ENCODE measurements at places on chromosomes 13 and 19.

GRCh38 chr13:68124437-68125086 lies 894.4 kb upstream of the PCDH9 start:
- no peak for ATAC-seq

DNA sequence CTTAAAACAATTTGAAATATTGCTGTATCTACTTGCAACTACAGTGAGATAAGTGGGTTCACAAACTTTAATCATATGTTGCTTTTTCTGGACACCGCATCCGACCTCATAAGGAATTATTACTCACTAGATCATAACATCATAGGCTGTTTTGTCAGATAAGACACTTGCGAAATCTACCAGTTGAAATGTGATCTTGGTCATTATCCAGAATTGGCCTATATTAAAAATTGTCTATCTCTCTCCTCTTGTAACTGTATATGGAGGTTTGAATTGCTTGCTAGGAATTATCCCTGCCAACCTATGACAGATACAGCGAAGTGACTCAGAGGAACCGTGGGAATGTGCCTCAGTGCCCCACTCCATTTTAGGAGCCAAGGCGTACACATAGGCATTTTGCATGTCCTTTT lies 117.0 kb upstream of the POSTN start:
- ATAC-seq: no peak

- ATAC-seq: no peak
Measured at GRCh38 chr19:39481229-39481545, 549 bp downstream of the TIMM50 start.

- peak; percentile 100 for ATAC-seq
Measured at GRCh38 chr19:12495002-12495802, 10.6 kb upstream of the ZNF709 start.

GRCh38 chr19:6632002-6632621 lies 37.8 kb downstream of the TNFSF14 start:
- ATAC-seq: peak; percentile 75

DNA sequence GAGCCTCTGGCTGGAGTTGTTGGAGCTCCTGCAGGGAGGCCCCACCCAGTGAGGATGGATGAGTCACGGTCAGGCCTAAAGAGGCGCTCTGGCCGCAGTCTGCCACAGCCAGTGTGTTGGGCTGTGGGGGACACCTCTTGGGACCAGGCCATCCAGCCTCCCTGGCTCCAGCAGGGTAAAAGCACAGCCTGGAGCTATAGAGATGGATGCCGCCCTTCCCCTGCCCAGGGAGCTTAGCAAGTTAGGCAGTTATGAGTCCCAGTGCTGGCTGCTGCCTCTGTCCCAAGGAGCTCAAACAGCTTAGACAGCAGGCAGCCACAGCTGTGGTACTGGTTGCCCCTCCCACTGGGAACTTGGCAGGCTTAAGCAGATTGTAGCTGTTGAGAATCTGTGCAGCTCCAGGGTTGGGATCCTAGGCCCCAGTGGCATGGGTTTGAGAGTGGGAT lies 100.9 kb downstream of the NDFIP2 start:
- no peak for ATAC-seq

DNA sequence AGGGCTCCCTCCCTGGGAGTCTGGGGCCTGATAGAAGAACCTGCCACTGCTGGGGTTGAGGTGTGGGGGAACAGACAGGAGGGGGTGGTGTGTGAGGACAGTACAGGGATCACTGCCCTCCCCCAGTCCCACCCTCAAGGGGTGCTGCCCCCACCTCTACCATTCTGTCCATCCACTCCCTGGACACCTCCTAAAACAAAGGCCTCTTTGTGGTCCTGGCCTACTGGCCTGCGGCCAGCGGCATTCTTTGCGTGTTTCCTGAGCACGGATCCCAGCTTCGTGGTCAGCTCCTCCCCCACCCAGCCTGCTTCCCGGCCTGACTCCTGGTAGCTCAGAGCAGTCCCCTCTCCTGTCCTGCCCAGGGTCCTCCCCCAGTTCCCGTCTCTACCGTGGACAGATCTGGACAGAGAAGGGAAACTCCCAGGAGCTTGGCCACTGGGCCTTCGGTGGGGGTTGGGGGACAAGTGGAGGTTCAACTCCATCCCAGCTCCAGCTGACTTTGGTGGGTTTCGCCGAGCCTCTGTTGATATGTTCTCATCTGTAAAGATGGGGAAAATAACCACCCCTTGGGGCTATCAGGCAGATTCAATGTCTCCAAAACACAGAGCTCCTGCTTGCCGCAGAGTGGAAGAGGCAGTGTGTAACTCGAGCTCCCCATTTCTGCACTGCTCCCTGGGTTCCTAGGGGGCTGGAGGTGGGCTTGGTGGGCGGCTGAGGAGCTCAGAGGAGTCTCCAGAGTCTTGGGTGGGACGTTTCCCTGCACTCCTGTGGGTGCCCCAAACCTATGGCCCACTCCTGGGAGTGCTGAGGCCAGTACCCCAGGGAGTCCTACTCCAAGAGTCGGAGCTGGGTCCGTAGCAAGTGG lies 48.7 kb downstream of the LYL1 start:
- ATAC-seq: no peak

- ATAC-seq: peak; percentile 19
Measured at GRCh38 chr13:113489549-113490495, 689 bp downstream of the DCUN1D2 start.

DNA sequence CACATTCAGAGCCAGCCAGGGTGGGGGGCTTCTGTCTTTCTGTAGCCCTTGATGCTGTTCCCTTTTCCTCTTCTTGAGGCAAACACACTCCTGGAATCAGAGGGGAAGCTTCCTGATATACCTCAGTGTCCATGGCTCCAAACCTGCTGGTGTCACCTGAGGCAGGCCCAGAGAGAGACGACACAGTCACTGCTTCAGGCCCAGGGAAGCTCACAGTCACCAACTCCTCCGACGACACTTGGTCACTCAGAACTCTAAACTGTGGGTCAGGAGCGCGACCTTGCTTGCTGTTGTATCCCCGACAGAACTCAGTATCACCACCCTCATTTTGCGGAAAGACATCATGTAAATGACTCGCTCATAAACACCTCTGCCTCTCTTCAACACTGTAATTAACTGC lies 1.1 kb downstream of the ATP13A1 start:
- ATAC-seq: no peak

GRCh38 chr19:46023311-46023779 lies 492 bp upstream of the PGLYRP1 start:
- ATAC-seq: no peak

DNA sequence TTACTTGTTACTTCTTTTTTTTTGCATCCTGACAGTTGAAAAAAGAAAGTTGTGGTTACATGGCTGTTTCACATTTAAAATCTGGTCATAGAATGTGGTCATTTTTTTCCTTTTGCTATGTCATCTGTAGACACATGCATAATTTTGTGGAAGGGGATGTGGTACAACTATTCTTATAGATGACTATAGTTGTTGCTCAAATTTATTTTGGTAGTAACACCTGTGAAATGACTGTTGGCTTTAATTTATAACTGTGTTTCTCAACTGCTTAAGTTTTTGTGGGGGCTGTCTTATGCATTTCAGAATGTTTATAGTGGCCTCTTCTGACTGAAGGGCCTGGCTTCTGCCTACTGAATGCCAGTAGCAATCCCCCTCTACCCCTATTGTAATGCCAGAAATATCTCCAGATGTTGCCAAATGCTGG lies 130.5 kb downstream of the PAN3 start:
- ATAC-seq: peak; percentile 90

DNA sequence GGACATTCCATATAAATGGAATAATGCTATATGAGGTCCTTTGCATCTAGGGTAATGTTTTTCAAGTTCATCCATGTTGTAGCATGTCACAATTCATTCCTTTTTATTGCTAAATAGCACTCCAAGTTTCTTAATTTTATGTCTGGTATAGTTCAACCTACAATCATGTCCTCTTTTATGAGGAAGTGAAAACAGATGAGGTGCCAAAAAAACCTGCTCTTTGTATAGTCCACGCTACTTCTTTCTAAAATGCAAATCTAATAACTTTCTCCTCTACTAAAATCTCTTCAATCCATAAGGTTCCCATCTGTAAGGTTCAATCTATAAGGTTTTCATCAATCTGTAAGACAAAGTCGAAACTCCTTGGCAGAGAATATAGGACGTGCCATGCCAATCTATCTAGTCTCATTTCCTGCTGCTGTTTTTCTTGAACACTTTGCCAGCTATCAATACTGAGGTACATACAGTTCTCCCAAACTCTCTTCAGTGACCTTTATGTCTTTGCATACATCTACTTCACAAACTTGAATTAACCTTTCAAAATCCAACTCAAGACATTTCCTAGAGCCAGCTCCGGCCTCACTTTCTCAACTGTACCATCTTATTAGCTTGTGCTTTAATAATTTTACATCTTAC lies 33.7 kb downstream of the INTS6 start:
- ATAC-seq: no peak

DNA sequence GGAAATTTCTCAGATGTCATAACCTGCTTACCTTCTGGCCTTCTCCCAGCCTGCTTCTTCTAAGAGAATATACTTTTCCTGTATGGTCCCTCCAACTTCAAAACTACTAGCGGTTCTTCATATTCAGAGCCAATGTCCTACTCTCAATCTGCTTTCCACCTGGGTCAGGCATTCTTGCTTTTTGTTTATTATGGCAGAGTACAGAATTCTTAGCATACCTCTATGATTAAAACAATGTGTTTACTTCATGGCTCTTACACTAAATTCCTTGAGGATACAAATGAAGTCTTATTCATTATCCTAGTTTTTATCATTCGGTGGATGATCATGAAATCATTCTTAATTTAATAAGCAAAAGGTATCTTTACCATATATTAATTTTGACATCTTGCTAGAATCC lies 484.2 kb upstream of the SLITRK1 start:
- no peak for ATAC-seq

DNA sequence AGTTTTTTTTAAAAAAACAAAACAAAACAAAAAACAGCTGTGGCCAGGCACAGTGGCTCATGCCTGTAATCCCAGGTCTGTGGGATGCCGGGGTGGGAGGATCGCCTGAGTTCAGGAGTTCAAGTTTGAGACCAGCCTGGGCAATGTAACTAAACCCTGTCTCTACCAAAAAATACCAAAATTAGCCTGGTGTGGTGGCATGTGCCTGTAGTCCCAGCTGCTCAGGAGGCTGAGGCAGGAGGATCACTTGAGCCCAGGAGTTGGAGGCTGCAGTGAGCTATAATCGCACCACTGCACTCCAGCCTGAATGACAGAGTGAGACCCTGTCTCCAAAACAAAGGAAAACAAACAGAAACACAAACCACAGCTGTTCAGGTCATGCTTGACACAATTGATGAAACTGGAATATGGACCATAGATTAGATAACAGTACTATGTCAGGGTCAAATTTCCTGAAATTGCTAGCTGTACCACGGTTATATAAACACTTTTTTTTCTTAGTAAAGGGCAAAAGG lies 6.9 kb upstream of the ANGPTL4 start:
- no peak for ATAC-seq

GRCh38 chr13:34155931-34156607 lies 338.1 kb downstream of the RFC3 start:
- ATAC-seq: no peak

DNA sequence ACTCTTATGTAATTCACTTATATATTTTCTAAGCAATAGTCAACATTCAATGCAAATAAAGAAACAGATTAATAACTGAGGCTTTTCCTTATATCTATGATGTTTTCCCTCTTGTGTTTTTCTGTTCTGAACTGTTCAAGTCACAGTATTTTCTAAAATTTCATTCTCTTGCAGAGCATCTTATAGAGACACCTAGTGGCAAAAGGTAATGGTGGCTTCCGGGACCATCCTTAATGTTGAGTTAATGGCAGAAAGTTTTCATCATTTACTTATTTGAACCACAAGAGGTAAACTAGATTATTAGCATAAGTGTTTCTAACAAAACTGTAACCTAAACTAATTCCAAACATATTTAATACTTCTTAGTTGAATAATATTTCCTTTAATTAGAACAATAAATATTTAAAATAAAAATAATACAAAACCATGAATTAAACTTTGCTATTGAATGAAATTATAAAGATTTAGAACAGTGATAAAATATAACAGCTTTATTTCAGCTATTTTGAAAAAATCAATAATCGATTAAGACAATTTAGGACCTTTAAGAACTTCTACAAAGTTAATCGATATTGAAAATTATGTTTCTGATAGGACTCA lies 1.7 kb upstream of the SLITRK5 start:
- ATAC-seq: no peak

- no peak for ATAC-seq
Measured at GRCh38 chr13:98681049-98681448, 71.4 kb downstream of the SLC15A1 start.

GRCh38 chr19:48152551-48152950 lies 17.6 kb downstream of the LIG1 start:
- peak; percentile 51 for ATAC-seq

DNA sequence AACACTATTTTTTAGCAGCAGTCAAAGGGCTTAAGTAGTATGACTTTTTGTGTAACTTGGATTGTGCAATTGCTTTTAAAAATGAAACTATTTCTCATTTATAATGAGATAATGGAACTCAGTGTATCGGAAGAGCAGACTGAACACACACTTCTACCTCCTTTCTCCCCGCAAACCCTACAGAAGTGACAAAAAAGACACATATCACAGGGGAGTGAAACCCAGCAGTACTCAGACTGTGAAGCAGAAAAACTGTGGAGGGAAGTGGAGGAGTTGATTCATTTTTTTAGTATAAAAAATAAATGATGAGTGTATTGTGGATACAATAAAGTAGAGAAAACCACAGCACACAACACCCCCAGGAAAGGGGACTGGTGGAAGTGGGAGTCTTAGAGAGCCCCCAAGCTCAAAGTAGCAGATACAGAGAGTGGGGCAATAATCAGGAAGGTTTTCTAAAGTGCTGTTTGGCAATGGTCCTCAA lies 9.7 kb downstream of the LPAR6 start:
- ATAC-seq: peak; percentile 97

DNA sequence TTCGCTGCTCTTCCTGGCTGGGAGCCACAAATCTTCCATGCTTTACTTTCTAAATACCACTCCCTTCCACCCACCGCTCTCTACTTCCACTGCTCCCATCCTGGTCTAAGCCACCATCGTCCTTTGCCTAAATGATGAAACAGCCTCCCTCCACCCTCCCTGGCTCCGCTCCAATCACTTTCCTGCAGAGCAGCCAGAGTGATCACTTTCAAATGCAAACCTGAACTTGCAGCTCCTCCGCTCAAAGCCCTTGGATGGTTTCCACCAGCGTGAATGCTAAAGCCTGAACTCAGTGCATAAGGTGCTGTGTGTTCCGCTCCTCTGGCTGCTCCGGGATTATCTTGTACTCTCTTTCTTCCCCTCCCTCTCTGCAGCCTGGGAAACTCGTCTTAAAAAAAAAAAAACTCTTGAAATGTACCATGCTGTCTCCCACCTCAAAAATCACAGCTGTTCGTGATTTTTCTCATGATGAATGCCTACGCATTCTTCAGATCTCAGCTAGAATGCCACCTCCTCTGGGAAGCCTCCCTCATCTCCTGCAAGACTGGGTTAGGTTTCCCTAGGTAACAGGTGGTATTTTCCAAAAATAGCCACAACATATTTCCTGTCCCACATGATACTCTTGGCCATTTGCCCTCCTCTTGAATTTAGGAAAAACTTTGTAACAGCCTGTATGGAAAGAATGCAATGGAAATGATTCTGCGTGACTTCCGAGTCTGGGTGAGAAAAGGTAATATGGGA lies 3.7 kb upstream of the SIN3B start:
- no peak for ATAC-seq
